Cortex of kidney (tissue), 1 donor: ENCODE measurements at places on chromosomes 3 and 15.

DNA sequence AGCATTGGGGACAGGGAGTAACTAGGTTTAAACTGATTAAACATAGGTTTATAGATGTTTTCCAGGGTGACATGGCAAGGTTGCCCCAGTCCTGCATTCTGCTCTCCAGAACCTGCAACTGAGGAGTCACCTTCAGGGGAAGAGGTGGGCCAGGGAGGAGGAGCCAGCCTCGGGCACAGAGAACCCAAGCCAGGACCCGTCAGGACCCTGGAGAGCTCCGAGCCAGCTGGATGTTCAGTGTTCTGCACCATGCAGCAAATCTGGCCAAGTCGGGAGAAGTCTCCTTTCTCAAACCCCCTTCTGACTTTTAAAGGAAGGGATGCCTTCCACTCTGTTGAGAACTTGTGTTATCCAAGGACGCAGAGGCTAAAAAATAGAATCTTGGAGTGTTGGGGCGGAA lies 62.1 kb upstream of the SLC6A11 start:
- no peak for DNase-seq

GRCh38 chr15:88513195-88513594 lies 33.3 kb downstream of the DET1 start:
- no peak for DNase-seq

DNA sequence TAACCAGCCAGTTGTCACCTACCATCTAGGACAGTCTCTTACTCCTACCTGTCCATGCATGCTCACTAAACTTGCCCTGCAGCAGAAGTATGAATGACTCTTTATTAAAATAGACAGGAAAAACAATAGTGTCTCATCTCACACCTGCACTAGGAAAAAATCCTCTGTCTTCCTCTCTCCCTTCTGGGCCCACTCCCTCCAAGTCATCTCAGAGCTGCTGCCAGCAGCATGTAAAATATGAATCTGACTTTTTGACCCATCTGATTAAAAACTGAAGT lies 93.5 kb upstream of the THBS1 start:
- no peak for DNase-seq

GRCh38 chr3:134651347-134652041 lies 672 bp upstream of the KY start:
- no peak for DNase-seq

- no peak for DNase-seq
Measured at GRCh38 chr3:43034200-43034599, 55.1 kb downstream of the GASK1A start.

DNA sequence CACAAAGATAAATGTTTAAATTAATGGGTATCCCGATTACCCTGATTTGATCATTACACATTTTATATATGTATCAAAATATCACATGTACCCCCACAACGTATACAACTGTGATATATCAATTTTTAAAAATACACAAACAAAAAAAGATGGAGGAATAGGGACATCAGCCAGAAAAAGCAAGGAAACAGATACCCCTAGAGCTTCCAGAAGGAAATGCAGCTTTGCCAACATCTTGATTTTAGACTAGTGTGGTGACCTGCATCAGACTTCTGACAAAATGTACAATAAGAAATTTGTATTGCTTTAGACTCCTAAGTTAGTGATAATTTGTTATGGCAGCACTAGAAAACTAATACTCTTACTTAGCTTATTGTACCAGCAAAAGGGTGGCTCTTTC lies 483.8 kb downstream of the TUSC7 start:
- DNase-seq = no peak
